Bronchial smooth muscle cell (primary cell): ENCODE measurements at places on chromosomes 11 and 22. TPM values are rescaled to one million over a fixed set of nuclear protein-coding genes. Genes with fewer than 3 reads are reported as not detected.

The DMC1 gene
- total RNA-seq = 6.9 and 8.0 TPM in 2 replicates

The TSPAN32 gene
- 0.09 and 0.47 TPM in 2 replicates for total RNA-seq

The OR52N4 gene
- 0.17 TPM in 1 of 2 replicates, not detected in the other for total RNA-seq

The KIF18A gene
- 3.9 and 5.2 TPM in 2 replicates for total RNA-seq

The GGTLC3 gene
- not detected in 2 replicates for total RNA-seq

The CSF2RB gene
- under 0.01 TPM in 1 of 2 replicates, not detected in the other for total RNA-seq

The C1QTNF6 gene
- 2.7 and 4.3 TPM in 2 replicates for total RNA-seq

The C11orf97 gene
- total RNA-seq = not detected in 2 replicates

The SLC22A6 gene
- total RNA-seq = not detected in 2 replicates

The SAA2 gene
- 0.16 TPM in 1 of 2 replicates, not detected in the other for total RNA-seq

The IRAG1 gene
- total RNA-seq = 5.7 and 6.8 TPM in 2 replicates

The OR2AT4 gene
- not detected in 2 replicates for total RNA-seq

The SMC1B gene
- total RNA-seq = not detected in 2 replicates

The APLNR gene
- total RNA-seq = not detected in 2 replicates

The CECR2 gene
- total RNA-seq = not detected in 2 replicates

The PIK3C2A gene
- total RNA-seq = 22.8 and 28.1 TPM in 2 replicates

The HPX gene
- 0.63 and 0.77 TPM in 2 replicates for total RNA-seq

The OR8G5 gene
- not detected in 2 replicates for total RNA-seq

The ZNF215 gene
- total RNA-seq = 1.4 and 3.0 TPM in 2 replicates

The LPXN gene
- 1.9 and 8.0 TPM in 2 replicates for total RNA-seq

The PGR gene
- total RNA-seq = under 0.01 and 0.09 TPM in 2 replicates

The PTGDR2 gene
- total RNA-seq = 0.16 and 1.5 TPM in 2 replicates

The CYP2D6 gene
- 0.16 and 0.60 TPM in 2 replicates for total RNA-seq

The ACR gene
- not detected in 2 replicates for total RNA-seq

The KBTBD3 gene
- 6.6 and 7.4 TPM in 2 replicates for total RNA-seq

The MFRP gene
- not detected in 2 replicates for total RNA-seq

The GNAZ gene
- 0.26 and 0.32 TPM in 2 replicates for total RNA-seq

The BTG4 gene
- total RNA-seq = not detected in 2 replicates

The TEX54 gene
- not detected in 2 replicates for total RNA-seq

The PTPRJ gene
- 1.8 and 4.9 TPM in 2 replicates for total RNA-seq

The LGR4 gene
- 3.0 and 11.5 TPM in 2 replicates for total RNA-seq

The IFITM10 gene
- total RNA-seq = 1.1 and 2.2 TPM in 2 replicates

The PLEKHB1 gene
- total RNA-seq = 1.3 and 1.6 TPM in 2 replicates

The TTC28 gene
- 19.1 and 19.7 TPM in 2 replicates for total RNA-seq

The ENDOD1 gene
- 28.2 and 30.3 TPM in 2 replicates for total RNA-seq

The RTN3 gene
- 32.5 and 41.6 TPM in 2 replicates for total RNA-seq

The TBX1 gene
- total RNA-seq = 0.32 TPM in 1 of 2 replicates, not detected in the other

The NXPE2 gene
- 0.09 TPM in 1 of 2 replicates, not detected in the other for total RNA-seq

The POU2F3 gene
- 0.09 TPM in 1 of 2 replicates, not detected in the other for total RNA-seq

The OR4A16 gene
- total RNA-seq = not detected in 2 replicates

The LMNTD2 gene
- total RNA-seq = 0.47 TPM in 1 of 2 replicates, not detected in the other

The OVOL1 gene
- total RNA-seq = not detected in 2 replicates

The BMAL1 gene
- 9.9 and 15.4 TPM in 2 replicates for total RNA-seq
